ENCODE measurements at places on chromosomes 6 and 20.

GRCh38 chr6:124373386-124373785 is 569.7 kb downstream of the NKAIN2 start:
- DNase-seq: no peak

DNA sequence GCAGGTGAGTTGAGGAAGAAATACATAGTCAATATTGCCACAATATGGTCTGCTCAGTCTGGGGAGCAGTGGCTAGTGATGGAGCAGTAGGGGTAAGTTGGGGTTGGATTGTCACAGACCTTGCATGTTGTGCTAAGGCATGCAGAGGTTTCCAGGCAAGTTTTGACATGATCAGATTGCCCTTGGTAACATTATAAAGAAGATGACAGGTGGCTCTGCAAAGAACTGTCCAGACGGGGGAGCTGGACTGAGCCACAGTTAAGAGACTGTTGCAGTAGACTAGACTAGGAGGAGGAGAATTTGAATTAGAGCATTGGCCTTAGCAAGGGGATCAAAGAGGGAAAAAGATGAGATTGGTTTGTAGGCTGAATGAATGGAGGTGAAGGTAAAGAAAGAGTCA is 23.4 kb downstream of the ATRN start:
- no peak for DNase-seq

- no peak for DNase-seq
Measured at GRCh38 chr6:11425431-11425871, 112.1 kb upstream of the TMEM170B start.

GRCh38 chr6:8375916-8376315 is 59.4 kb downstream of the SLC35B3 start:
- DNase-seq: no peak

DNA sequence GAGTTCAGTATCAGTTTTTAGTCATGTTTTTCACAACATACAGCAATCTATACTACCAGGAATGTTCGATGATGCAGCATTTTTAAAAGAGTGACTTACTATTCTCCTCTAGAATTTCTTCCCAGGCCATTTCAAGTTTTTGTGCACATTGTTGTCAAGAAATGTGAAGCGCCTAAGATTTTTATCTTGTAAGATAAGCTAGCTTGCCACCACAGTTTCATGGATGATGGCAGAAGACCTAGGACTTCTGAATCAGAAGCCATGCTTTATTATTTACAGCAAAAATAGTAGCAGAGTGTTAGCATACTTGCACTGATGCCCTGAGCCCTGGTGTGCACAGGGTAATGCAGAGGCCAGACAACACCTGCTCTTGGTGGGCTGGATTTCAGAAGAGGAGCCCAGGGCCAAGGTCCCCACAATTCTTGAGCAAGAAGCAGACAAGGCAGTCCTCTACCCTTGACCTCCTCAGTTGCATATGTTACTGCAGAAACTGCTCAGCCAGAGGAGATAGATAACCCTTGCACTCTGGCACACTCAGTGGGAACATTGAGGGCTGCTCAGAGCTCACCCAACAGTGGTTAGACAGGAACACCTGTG is 99.2 kb downstream of the QKI start:
- DNase-seq: no peak

DNA sequence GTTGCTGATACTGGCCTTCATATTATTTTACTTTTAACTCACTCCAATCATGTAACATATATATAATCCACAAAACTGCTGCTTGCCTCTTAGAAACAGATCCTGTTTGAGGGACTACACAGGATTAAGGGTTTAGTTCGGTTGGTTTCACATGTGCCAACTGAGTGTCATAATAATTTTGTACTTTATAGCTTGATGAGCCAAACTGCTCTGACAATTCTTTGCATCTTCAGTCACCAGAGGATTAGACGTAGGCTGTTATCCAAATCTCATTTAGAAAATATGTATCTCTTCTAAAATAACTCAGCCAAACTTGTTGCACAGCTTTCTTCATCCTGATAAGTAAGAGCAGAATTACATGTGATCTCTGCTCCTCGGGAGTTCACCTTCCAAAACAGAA is 643.6 kb upstream of the PTCHD4 start:
- DNase-seq: no peak

DNA sequence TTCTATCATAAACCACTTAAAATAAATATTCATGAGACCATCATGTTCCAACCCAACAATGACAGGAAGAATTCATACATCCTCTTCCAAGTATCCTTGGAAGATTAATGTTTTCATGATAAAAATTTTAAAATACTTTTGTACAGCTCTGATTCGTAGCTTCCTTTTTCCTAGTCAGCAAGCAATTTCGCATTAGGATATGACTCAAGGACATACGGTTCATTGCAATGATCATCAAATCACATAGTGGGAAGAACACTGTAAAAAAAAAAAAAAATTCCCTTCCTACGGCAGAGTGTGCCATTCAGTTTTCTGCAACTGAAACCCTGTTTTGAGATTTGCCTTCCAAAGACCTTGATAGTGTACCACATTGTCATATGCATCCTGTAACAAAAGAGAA is 35.3 kb upstream of the GFOD1 start:
- no peak for DNase-seq

GRCh38 chr6:3838992-3839867 is 9.9 kb upstream of the FAM50B start:
- DNase-seq: no peak

- DNase-seq: no peak
Measured at GRCh38 chr20:63842258-63842657, 11.2 kb upstream of the ZBTB46 start.

DNA sequence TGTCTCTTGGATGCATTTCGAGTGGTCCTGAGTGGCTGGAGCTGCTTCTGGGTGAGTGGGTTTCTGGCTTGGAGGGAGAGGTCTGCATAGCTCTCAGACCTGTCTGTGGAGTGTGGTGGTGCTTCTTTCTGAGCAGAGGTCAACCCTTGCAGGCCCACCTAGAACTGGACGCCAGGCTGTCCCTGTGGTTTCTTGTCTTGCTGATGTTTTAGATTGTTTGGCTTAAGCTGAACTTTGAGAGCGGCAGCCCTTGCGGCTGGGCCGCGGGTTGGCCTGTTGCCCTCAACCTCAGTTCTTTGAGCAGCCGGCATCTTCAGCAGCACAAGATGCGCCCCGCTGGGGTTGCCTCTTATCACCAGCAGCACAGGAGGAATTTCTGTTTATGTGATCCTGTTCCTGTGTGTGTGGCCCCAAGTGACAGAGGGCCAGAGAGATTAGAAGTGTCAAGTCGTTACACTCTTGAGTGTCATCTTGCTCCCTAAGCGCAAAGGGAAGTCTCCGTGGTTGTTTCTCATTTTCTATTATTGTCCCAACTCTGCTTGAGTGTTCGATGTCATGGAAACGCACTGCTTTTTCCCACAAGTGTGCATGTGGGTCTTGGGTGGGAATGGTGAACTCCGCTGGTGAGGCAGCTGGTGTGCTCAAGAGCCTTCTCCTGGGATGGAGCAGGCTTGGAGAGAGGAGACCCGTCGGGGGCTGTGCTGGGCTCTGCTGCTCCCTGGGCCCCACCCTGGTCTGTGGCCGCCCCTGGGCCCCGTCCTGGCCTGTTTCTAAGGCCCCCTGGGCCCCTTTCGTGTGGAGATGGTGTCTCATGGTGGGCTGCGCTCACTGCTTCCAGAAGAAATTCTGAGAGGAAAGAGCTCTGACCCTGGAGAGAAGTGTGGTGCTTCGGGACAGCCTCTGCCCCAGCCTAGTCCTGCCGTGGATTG is 20.1 kb upstream of the SLC22A1 start:
- no peak for DNase-seq
